Lower lobe of right lung (tissue), 2 donors: ENCODE measurements at places on chromosomes 1 and 21.

DNA sequence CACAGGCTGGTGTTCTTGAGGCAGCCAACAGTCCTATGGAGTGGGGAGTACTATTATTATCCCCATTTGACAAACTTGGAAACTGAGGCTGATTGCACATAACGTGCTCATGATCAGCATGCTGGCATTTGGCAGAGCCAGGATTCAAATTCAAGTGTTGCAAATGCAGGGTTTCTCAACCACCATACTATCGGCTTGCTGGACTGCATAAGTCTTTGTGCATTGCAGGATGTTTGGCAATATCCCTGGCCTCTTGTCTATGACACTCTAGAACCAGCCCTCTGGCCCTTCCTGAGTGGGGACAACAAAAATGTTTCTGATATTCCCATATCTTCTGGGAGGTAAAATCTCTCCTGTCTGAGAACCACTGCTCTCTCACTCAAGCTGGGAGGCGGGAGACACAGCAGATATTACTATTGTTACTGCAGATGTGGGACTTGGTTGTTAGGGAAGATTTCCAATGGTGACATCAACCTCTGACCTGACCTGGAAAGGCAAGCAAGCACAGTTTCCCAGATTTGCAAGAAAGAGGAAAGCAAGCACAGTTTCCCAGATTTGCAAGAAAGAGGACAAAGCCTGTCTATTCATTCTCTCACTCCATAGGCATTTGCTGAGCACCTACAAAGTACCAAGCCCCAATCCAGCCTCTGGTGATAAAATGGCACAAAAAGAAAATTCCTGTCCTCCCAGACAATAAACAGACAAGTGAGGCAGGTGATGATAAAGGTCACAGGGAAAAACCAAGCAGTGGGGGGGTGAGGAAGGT, 1.0 kb upstream of the AADACL3 start:
- DNase-seq = no peak

DNA sequence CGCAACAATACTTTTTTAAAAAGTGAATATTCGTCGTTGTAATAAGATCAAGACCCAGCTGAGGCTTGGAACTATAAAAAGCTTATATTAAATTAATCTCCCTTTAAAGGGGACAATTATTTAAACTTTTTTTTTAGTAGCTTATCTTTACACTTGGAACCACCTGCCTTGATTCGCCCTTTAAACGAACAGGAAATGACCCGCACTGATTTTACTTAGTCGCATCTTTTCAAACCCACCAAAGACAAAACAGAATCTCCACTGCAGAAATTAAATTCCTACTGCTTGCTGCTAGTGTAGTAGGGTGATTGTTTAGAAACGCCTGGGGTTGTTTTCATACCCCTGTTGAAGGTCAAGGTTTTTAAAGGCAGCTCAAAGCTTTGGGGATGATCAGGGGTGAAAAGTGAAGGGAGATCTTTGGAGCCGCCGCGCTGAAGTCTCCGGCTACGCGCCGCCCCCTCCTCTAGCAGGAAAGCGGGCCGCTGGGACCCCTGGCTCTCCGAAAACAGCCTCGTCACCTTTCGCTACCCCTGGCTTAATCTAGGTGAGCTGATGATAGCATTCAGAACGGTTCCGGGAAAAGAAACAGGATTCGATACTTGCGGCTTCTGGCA, 163.4 kb downstream of the RUNX1 start:
- no peak for DNase-seq

DNA sequence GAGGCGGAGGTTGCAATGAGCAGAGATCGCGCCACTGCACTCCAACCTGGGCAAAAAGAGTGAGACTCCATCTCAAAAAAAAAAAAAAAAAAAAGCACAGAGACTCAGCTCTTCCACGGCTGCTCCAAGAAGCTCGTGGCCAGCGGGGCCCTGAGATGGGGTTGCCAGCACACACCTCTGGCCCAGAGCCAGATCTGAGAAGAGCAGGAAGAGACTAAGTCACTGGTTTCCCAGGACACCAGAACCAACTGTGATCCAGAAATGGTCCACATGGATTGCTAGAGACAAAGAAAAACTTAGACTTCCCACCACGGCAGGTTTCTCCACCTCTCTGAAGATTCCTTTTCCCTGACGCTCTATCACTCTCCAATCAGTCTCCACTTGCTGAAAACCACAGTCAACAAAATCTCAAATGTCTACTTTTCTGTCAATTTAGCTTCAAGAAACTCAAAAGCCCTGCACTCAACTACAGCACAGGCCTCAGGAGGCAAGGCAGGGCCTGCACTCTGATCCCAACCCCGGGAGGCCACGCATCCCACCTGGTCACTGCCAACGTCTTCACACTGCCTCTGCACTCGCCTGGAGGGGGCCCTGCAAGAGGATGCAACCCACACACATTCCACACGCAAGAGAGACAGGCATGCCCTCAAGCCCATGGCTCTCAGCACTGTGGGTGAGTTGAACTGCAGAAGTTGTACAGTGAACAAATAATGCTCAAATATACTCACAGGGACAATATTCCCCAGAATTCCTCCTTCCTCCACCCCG, 79.0 kb downstream of the NPHP4 start:
- DNase-seq = no peak

GRCh38 chr1:108828074-108828961, 28.6 kb downstream of the AKNAD1 start:
- peak; percentile 76 for DNase-seq

DNA sequence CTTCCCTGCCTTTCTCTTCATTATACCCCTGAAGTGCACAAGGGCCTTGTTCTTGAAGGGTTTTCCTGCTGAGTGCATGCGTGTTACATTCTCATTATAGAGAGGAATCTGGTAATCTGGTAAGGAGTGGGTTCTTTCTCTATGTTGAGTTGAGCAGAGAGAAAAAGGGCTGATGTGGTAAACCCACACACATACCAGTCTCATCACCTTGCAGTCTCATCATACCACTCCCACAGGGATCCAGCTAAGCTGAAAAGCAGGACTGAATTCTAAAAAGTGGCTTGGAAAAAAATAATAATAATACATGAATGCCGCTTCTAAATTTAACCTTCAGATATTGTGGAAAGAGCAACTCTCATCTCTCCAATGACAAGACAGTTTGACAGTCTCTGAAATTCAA, 10.5 kb upstream of the HTR1D start:
- no peak for DNase-seq

DNA sequence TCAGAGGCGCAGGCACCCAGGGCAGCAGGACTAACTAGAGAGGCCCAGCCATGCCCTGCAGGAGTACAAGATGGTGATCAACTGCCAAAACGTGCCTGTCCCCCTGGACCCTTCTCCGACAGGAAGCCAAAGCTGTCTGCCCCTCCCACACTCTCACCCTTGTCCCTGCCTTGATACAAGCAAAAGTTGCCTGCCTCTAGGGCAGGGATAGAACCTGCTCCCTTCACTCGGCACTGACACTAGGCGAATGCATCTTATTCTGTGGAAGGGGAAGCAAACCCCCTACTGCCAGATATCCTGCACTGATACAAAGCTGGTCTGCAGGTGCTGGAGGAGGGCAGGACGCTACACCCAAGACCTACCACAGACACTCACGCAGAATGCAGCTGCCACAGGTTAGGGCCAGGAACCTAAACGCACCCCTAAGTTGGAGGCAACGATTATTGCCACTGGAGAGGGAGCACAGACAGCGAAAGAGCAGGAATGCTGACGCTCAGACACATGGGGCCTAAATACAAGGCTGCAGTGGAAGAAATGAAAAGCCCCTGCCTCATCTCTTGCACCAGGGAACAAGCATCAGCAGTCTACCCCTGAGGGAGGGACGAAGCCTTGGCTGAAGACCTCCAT, 3.7 kb downstream of the TARBP1 start:
- DNase-seq = no peak

DNA sequence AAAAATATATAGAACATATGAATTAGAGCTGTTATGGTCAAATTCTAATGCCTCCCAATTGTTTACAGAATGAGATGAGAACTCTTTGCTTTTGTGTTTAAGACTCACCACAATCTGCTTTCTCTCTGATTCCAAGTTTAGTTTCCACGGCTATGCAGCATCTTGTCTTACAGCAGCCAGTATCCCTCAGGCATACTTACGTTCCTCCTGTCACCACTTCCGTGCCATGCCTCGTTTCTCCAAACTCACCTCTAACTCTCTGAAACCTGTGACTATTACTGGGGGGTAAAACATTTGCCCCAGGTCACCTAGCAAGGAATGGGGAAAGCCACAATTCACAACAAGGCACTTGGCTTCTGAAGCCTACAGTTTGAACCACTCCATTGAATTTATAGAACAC, 192.8 kb upstream of the NRIP1 start:
- no peak for DNase-seq

GRCh38 chr1:117493906-117494305, 111.9 kb upstream of the TENT5C start:
- DNase-seq = no peak

DNA sequence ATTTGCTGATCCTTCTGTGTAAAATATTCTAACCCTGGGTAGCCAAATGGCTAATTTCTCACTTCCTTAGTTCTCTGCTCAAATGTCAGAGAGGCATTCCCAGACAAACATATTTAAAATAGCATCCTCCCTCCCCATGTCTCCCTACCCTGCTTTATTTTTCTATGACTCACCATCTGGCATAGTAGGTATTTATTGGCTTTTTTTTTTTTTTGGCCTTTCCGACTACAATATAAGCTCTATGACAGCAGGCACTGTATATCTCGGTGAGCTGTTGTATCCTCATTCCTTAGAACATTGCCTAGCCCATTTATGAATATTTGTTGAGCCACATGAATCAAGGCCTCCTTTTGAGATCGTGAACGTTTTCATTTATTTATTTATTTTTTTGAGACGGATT, 1.5 kb upstream of the NEK7 start:
- no peak for DNase-seq

DNA sequence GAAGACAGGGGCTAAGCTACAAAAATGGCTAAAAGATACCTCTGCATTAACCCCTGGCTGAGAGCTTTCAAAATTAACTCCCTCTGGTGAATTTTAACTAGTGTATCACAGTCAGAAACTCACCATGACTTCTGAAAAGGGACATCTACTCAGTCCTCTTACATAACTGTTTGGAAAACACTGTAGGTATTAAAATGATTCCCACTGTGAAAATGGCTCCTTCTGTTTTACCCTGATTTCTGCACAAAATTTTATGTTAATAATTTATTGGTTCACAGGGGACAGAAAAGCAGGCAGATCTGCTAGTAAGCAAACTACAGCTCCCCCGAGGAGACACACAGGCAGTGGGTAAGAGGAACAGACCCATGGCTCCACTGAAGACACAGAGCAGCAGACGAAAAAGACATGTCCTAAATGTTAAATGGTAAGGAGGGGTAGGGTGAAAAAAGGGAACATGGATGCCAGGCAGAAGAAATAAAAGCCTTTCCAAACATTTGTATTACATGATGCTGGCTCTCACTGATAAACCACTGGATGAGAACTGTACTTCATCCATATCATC, 111.7 kb downstream of the SLC45A1 start:
- DNase-seq = no peak

- DNase-seq = no peak
Measured at GRCh38 chr1:187018291-187018690, 189.5 kb downstream of the PLA2G4A start.

GRCh38 chr21:28154121-28154520, 838.6 kb downstream of the LTN1 start:
- DNase-seq = no peak

DNA sequence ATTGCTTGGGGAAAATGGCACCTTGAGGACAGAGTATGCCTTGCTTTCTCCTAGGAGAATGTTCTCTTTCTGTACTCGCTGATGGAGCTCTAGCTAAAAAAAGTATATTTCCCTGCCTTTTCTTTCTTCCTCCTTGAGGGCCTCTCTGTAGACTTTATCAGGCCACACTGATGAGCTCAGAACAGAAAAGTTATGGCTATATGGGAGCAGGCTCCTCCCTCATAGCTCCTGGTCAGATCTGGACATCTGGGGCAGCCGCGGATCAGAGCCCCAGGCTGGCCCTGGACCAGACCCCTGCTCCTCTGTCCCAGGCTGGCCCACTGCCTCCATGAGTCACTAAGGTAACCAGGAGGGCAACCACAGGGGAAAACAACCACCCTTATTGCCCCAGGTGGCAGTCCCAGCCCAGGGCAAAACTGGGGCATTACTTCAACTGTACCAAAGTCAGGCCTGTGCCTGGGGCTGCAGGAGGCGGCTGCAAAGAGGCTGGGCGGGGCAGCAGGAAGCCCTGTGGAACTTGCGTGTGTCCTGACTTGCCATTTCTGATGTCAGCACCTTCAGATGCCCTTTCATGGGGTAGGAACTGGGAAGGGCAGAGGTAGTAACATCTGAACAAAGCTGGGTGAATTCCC, 26.3 kb upstream of the ZNF648 start:
- no peak for DNase-seq

- no peak for DNase-seq
Measured at GRCh38 chr1:27601321-27601770, 2.6 kb downstream of the AHDC1 start.

DNA sequence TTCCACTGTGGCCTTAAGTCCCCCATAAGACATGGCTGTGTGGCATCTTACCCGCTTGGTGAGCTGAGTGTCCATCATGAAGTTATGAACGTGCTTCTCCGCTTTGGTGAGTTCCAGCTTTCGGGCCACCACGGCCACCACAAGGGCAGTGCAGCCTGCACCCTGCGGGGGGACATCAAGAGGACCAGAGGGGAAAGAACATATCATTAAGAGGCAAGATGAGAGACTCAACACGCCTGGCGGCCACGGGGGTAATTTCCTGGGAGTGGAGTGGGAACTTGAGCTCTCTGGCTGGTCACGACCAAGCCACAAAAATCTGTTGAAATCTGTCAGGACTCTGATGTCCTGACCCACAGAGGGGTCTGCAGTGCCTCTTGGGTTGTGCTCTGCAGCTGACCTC, 117.9 kb upstream of the ADAR start:
- DNase-seq = no peak

- DNase-seq = no peak
Measured at GRCh38 chr21:34696121-34696520, 27.3 kb downstream of the CLIC6 start.

DNA sequence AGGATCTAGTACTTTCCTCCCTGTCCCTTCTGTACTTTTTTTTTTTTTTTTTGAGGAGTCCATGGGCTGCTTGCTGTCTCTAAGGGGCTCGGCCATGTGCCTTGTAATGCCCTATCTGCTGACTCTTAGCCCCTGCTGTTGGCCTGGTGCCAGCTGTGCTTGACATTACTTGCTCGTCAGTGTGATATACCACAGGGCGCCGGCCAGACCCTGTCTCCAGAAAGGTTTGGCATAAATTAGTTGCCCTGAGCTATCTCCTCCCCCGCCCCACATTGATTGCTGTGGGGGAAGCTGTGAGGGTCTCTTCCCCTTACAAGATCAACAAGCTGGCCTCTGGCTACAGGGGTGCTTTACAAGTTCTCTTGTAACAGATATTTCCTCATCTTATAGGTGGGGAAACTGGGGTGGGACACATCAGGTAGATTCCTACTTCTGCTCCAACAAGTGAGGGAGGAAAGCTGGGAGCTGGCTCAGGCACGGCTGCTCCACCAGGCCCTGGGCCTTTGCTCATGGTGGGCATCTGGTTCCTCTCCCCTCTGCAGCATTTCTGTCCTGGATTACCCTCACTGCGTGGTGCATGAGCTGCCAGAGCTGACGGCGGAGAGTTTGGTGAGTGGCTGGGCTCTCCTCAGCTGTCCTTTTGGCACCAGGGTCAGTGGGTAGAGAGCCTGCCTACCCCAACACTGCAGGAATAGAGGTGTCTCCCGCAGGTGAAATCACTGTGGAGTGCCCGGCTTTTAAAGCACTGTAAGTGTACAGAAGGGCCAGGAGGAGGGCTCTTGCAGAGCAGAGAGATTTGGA, 15.6 kb downstream of the STRIP1 start:
- no peak for DNase-seq

GRCh38 chr1:178161516-178161915, 67.6 kb downstream of the RASAL2 start:
- no peak for DNase-seq
